Pulmonary artery endothelial cell (primary cell): ENCODE measurements at places on chromosomes 3 and 15. TPM values are rescaled to one million over a fixed set of nuclear protein-coding genes. Genes with fewer than 3 reads are reported as not detected.

DNA sequence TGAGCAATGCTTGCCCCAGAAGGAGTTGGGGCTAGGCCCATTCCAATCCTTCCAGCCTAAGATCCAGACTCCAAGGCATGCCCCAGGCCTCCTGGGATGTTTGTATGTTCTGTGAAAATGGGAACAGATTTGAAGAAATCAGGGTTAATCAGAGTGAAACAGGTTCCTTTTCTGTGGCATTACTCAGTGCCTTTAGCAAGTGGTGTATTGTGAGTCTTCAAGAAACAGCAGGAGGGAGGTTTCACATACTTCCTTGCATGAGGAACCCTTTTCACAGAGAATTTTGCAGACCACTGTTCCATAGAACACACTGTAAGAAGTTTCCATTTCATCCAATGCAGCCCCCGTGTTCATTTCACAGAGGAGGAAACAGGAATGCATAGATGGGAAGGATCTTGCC is 8.4 kb upstream of the CDC25A start:
- no peak for DNase-seq

DNA sequence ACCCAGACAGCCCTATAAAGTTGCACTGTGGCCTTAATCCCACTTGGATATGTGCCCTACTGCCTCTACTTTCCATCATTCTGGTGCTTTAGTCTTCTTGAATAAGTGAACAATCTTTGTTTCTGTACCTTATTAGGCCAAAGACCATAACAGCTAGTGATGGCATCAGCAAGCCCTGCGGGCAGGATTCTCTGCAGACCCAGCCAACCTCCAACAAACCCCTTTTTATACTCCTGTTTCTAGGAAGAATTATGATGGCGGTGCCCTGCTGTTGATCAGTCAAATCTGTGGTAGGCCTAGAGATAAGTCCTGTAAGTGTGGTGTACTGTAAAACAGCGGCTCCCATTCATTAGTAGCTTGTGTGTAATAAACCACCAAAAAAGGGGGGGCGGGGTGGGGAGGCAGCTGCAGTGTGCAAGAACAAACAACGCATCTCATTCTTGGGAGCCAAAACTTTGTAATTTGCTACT is 40.5 kb downstream of the SOX2 start:
- DNase-seq: no peak

DNA sequence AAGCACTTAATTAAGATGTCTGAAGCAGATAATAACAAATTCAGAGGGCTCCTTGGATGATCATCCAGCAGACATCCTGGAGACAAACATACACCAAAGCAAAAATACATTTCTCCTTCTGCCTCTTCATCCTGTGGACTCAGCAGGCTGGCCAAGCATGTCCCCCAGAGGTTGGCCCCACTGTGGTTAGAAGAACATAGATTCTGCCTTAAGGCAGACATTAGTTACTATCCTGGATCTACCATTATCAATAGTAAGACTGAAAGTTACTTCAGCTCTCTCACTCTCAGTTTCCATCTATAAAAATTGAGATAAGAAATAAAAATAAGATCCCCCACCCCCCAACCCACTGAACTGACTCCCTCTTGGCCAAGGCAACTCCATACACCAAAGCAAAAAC is 28.6 kb upstream of the TGFBR2 start:
- DNase-seq: no peak

DNA sequence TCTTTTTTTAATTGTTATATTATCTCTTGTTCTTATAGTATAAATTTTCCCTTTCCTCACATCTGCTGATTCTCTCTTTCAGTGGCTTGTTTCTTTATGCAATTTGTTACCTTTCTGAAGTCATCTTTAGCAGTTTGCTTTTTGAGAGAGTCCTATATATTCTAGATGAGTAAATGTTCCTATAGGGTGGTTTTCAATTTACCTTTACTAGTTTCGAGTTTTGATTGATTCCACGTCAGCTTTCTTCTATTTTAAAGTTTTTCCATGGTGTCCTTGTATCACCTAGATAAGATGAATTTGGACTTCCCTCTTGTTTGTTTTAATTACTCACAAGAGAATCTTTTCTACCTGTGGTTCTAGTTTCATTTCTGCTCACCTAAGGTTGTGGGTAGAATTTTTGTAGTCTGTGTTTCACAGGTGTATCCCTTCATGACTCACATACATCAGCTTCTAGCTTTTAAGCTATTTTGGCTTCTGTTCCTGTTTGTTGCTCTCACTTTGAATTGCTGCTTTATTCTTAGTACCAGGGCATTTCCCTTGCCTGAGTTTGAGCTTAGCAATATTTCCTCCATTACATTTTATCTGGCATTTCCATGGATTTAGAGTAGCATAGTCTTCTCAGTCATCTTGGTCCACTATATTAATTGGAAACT is 6.4 kb downstream of the TEX9 start:
- DNase-seq: no peak

DNA sequence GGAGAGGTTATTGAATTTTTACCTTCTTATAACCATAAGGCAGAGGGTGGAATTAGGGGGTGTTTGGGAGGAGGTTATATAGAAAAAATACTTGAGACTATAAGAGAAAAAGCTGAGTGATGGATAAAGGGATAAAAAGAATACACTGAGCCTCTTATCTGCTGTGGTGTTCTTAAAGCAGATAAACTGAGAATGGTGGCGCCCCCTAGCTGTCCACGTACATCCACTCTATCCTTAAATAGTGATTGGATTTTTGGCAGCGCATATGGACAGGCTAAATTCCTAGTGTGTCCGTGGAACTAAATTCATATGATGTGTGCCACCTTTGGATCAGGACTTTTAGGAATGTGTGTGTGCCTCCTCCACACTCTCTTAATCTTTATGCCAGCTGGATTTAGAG is 121.1 kb downstream of the OXSM start:
- DNase-seq: no peak

DNA sequence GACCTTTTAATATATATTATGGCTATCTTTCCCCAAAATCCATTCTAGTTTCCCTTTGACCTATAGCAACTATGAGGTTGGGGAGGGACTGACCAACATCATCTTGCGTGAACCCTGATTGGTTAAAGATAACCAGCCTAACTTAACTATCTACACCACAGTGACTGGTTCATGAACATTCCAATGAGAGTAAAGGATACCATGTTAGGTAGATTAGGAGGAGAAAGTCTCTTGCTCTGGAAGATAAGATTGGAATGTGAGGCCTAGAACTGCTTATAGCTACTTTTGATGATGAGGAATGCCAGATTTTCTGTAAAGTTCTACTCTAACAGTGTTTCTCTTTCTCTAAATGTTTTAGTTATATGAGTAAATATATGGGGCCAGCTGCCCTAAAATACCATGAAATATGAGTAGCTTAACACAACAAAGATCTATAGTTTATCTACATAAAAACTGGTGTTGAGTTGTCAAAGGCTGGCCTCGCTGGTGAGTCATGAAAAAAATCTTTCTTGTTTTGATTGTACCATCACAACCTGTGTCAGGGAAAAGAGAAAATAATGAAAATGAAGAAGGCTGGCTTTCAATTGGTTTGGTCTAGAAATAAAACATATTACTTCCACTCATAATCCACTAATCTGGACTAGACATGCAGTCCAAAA is 481.4 kb downstream of the NSUN3 start:
- no peak for DNase-seq

GRCh38 chr15:28113394-28114113 is 14.4 kb upstream of the OCA2 start:
- DNase-seq: no peak

- no peak for DNase-seq
Measured at GRCh38 chr15:59360896-59361295, 11.8 kb downstream of the MYO1E start.

GRCh38 chr3:10352146-10352911 is 31.4 kb upstream of the SEC13 start:
- DNase-seq: no peak

DNA sequence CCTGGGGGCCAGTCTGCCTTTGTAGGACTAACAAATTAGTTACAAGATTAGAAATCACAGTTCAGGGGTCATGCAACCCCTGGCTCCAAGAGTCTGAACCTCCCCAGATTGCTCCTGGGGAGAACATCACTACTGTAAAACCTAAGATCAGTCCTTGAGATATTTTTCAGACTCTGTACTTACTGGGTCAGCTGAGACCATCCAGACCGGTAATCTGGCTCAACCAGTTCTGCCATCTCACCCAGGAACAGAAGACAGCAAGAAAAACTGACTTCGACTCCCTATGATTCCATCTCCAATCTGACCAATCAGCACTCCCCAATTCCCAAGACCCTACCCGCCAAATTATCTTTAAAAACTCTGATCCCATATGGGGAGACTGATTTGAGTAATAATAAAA is 47.5 kb downstream of the NMD3 start:
- DNase-seq: no peak

DNA sequence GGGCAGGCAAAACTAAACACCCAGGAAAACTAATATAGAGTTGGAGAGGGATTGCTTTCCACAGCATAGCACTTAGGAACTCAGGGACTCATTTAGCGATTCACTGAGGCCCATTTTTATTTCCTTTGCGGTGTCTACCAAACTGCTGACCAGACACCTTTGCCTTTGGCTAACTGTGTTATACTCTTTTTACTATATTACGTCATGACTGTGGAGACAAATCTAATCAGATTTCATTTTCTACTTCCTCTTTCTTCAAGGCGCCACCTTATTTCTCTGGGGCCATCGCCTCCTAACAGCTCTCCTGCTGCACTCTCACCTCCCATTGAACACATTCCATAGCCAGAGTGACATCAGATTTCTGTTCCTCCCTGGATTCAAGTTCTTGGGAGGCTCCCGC is 215.7 kb upstream of the WNT5A start:
- DNase-seq: no peak

- DNase-seq: no peak
Measured at GRCh38 chr3:105013657-105014056, 353.1 kb upstream of the ALCAM start.

DNA sequence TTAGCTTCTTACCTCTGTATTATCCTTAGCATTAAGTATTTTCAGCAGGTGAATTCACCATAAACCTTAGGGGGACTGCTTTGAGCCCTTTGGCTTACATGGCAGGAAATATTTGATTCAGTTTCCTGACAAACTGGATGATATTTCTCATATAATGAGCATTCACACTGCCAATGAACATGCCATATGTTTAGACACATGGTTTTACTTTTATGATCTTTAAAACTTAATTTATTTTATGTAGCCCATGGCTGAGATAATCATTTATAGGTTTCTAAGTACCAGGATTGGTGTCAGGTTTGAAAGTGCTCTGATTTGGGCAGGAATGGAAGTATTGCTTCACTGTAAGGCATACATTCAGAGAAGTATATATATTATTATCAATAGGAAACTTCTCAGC is 319.1 kb downstream of the ZPLD1 start:
- DNase-seq: no peak

GRCh38 chr3:101065962-101066361 is 72.7 kb upstream of the ABI3BP start:
- DNase-seq: peak; percentile 60

DNA sequence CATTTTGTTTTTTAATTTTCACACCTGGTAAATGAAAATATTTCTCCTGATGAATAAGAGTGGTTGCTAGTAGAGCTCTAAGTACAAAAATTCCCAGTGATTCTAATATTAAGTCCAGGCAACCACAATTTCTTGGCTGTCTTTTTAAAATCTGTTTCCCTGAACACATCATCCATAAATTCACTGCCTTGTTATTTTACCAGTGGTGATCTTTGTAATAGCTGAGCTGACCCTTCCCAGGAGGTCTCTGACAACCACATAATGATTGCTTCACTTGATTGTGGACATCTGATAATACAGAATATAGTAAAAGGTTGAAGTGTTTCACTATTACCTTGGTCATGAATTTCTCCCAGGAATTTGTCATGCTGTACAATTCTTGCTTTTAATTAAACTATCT is 13.9 kb upstream of the TOP2B start:
- no peak for DNase-seq

GRCh38 chr3:140829796-140830195 is 111.8 kb upstream of the SLC25A36 start:
- no peak for DNase-seq

- DNase-seq: no peak
Measured at GRCh38 chr3:87004883-87005282, 13.9 kb upstream of the VGLL3 start.

DNA sequence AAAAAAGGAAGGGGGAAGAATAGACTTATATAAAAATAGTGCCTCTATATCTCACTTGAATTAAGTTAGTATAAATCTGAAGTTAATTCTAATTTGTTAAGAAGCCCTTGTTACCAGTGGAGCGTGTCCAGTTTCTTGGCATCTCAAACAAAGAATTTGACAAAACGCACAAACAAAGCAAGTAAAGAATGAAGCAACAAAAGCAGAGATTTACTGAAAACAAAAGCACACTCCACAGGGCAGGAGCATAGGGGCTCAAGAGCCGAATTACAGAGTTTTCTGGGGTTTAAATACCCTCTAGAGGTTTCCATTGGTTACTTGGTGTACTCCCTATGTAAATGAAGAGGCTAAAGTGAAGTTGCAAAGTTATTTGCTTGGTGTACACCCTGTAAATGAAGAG is 34.0 kb upstream of the GK5 start:
- DNase-seq: no peak

- DNase-seq: no peak
Measured at GRCh38 chr3:105688821-105689220, 180.0 kb downstream of the CBLB start.

DNA sequence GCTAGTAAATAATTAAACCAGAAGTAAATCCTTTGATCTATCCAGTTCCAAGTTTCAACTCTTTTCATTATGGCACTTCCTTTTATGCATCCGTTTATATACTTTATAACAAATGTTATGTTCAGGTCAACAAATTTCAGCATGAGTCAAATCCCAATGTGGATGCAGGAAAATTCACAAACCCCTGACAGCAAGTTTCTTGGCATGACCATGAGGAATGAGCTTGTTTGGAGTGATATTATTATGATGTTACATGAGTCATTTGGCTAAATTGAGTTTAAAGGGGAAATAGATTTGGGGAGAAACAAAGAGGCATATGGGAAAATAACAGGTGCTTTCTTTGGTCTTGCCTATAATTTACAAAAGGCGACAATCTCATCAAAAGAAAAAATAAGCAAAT is 32.1 kb upstream of the KCNMB2 start:
- no peak for DNase-seq

GRCh38 chr3:9100513-9100894 is 137.2 kb upstream of the RAD18 start:
- no peak for DNase-seq

Gene ZNF660
- 0.59 and 2.4 TPM in 2 replicates for total RNA-seq

Gene IL20RB
- 0.42 and 0.53 TPM in 2 replicates for total RNA-seq

Gene SAXO2
- 0.11 and 0.33 TPM in 2 replicates for total RNA-seq

Gene ZNF80
- not detected in 2 replicates for total RNA-seq

Gene TRIM42
- not detected in 2 replicates for total RNA-seq

Gene MEX3B
- 7.9 and 9.6 TPM in 2 replicates for total RNA-seq

Gene CHRD
- 0.11 and 0.20 TPM in 2 replicates for total RNA-seq

Gene ARRDC4
- total RNA-seq: 0.85 and 2.0 TPM in 2 replicates

Gene CIB2
- total RNA-seq: 1.4 and 1.6 TPM in 2 replicates

Gene ADAMTSL3
- not detected in 2 replicates for total RNA-seq
